ENCODE measurements at places on chromosomes 7 and 10.

DNA sequence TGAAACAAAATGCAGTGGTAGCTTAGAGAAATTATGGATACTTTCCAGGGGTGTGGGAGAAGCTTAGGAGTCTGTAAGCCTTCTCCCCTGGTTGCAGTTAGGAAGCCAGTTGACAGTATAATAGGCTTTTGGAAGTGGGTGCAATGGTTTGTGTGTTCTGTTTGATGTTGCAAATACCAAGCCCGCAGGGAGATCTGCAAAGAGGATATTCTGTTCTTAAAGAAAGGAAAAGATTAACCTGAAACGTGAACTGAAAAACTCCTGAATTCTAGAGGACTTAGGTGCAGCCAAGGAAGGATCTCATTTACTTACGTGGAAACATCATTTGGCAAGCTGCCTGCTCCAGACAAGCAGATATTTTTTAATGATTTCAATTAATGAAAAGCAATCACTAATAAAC is 496.6 kb downstream of the AUTS2 start:
- peak; percentile 36 for DNase-seq

- no peak for DNase-seq
Observed at GRCh38 chr10:82543631-82544030, 668.6 kb downstream of the NRG3 start.

- DNase-seq = no peak
Observed at GRCh38 chr7:87709258-87709657, 81.1 kb downstream of the RUNDC3B start.

GRCh38 chr7:155213385-155213784 is 84.3 kb upstream of the INSIG1 start:
- DNase-seq = no peak

DNA sequence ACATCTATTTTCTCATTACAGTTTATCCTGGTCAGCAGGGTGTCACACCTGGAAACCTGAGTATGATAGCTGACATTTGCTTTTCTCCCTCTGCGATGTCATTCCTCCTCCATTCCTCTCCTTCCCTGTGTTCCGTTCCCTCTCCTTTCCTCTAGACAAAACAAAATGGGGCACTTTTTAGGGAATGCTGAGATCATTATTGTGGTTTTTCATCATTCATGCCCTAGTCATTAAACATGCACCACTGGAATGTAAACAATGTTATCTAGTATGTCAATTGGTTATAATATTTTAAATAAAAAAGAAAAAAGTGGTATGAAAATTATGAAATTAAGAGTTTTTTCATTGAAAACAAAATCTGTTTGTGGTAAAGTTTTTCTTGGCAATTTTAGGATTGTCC is 132.6 kb downstream of the MAPK8 start:
- DNase-seq = no peak

- peak; percentile 71 for DNase-seq
Observed at GRCh38 chr10:98425511-98426352, 10.8 kb upstream of the PYROXD2 start.

- DNase-seq = no peak
Observed at GRCh38 chr10:98323221-98324164, 55.5 kb upstream of the LOXL4 start.

DNA sequence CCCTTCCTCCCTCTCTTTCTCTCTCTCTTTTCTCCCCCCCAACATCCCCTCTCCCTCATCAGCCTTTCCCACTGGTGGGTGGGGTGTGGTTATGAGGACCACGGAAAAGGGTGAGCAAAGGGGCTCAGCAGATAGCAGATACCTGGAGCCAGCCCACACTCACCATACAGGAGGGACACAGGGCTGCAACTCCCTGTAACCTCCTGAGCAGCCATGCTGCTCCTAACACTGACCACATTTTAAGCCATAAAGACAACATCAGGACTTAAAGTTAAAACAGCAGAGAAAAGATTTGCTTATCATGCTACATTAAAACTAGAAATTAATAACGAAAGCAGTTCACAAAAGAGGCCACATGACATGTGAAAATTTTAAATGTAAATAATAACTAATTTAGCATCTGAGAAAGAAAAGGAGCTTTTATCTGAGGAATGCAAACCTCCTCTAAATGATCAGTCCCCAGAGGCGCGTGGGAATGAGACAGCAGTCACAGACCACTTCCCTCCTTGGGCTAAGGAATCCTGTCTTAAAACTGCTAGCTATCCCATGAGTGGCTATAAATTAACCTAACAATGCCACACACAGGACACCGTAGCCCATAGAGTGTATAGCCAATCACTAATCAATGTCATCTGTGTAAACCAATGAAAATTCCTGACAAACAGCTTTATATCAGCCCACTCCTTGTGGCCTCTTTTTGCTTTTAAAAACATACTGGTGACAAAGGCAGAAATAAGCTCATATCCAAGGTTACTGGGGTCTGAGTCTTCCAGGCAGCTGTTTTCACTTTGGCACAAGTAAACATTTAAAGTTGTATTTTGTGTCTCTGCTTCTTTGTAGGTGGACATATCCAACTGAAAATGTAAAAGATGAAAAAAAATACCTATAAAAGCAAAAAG is 33.3 kb downstream of the PKD1L1 start:
- no peak for DNase-seq

- DNase-seq = no peak
Observed at GRCh38 chr10:119254335-119254734, 47.0 kb downstream of the GRK5 start.

DNA sequence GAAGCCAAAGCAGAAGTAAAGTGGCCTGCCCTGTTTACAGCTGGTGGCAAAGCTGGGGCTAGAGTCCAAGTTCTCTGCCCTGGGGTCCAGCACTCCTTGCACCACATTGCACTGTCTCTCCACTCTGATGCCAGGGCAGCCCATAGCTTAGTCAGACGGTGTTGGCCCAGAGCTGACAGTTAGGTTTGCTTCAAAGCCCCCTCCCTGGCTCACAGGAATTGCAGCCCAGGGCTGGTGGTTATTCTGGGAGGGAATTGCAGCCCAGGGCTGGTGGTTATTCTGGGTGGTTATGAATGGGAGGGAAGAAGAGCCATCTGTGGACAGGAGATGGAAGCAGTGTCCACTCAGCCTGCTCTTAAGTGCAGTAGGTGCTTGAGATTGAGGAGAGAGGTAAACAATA is 88.9 kb downstream of the SCRN1 start:
- DNase-seq = no peak

DNA sequence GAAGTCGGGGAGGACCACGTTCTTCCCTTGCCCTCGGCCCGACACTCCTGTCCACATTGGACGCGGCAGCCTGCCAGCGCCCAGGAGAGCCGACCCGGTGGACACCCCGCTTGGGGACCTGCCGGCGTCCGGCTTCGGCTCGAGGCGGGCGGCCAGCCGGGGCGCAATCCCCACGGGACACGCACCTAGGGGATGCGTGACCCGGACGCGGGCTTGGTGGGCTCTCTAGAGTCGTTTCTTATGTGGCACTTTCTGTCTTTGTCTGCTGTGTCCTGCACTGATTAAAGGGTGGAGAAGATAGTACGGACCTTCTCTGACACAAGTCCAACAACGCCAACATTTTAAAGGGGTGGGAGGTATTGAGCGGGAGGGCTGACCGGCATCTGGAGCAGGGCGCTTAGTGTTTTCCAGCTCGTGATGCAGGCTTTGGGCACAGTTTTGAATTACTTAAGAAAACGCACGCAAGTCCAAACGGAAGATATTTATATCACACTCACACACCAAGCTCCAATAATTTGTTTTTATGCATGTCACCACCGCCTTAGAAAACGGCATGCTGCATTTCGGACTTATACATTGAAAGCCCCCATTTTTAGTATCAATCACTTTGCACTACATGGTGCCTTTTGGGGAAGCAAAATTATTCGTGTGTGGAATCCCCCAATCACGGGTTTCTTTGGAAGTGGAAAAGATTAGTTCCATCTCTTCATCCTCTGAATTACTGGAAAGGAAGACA is 3.9 kb upstream of the SPAG6 start:
- DNase-seq = no peak

GRCh38 chr10:27241010-27241651 is 534 bp upstream of the ACBD5 start:
- peak; percentile 33 for DNase-seq

DNA sequence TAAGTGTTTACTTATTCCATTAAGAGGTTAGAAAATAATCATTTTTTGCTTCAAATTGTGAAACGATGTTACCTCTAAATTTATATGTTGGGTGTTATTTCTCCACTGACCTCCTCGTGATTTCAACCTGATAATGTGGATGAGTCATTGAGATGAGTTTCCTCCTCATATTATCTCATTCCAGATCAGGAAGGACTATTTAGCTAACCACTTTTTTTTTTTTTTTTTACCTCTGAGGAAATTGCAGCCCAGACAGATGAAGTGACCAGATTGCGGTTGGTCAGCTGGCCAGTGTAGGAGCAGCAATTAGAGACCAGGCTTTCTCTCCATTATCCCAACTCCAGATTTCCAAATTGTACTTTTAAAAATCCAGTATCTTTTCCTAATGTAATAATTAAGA is 248.7 kb downstream of the FZD1 start:
- DNase-seq = no peak

DNA sequence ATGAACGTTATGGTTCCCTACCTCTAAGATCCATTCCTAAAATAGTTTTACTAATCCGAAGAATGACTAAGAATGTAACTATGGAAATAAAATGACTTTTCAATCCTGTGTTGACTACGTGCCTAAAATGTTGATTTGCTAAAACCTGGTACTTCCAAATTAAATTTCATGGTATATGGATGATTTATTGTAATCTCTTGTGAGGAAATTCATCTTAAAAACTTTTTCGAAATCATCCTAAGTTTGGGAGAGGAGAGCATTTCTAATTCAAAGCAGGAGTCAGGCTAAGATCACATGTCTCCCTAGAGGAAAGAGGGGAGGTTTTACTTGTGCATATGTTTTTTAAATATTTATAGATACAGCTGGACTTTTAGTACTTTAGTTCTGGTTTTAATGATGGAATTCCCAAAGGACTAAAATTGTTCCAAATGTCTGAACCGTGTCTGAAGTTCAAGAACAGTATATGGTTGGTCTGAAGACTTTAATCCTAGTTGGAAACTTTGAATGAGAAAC is 483.9 kb downstream of the AUTS2 start:
- no peak for DNase-seq

DNA sequence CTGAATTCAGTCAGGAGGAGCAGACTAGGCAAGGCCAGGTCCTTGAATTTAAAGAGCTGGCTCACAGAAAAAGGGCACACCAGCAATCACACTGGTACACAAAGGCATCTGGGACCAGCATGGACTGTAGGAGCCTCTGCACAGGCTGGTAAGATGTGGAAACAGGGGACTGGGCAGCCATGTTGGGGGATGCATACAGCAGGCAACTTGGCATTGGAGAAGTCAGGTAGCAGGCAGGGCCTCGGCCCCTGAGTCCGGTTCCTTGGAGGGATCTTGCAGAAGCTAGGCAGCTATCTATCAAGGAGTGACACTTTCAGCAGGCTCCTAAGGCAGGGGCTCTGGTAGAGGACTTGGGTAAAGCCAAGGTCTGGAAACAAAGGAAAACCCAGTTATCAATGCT is 376.3 kb upstream of the BMPER start:
- no peak for DNase-seq

DNA sequence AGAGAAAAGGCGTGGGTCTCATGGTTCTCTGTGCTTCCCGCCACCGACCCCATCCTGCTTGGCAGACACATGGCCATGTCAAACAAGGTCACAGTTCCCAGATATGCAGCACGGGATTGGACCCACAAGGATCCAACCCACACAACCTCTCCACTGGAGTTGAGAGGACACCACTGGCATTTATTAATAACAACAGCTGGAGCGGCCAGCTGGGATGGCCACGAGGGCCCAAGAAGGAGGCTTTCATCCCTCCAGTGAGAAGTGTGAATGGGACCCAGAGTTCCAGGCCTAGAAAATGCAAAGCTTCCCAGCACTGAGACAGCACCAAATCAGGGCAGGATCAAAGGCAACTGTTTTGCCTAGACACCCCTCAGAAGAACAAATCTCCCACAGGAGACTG is 31.5 kb downstream of the FGFR2 start:
- no peak for DNase-seq

DNA sequence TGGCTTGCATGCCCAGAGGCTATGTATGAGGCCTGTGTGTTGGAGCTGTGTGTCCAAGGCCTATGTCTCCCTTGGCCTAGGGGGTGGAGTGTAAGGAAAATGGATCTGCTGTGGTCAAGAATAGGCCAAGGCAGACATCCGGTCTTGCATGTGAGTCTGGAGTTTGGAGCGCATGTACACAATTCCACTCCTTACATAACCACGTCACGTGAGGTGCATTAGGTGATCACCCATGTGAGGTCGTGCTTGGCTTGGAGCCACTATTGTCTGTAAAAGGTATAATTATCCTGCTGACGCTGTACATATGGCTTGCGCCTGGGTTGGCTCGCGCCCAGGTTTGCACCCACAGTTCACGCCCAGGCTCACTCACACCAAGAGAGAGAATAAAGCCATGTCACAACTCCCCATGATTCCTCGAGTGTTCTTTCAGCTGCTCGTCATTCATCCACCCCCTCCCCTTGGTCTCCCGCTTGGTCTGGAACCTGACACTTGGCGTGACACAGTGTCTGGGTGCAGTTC is 105.5 kb downstream of the BICC1 start:
- peak; percentile 74 for DNase-seq

- no peak for DNase-seq
Observed at GRCh38 chr10:69820817-69821216, 19.1 kb downstream of the COL13A1 start.

DNA sequence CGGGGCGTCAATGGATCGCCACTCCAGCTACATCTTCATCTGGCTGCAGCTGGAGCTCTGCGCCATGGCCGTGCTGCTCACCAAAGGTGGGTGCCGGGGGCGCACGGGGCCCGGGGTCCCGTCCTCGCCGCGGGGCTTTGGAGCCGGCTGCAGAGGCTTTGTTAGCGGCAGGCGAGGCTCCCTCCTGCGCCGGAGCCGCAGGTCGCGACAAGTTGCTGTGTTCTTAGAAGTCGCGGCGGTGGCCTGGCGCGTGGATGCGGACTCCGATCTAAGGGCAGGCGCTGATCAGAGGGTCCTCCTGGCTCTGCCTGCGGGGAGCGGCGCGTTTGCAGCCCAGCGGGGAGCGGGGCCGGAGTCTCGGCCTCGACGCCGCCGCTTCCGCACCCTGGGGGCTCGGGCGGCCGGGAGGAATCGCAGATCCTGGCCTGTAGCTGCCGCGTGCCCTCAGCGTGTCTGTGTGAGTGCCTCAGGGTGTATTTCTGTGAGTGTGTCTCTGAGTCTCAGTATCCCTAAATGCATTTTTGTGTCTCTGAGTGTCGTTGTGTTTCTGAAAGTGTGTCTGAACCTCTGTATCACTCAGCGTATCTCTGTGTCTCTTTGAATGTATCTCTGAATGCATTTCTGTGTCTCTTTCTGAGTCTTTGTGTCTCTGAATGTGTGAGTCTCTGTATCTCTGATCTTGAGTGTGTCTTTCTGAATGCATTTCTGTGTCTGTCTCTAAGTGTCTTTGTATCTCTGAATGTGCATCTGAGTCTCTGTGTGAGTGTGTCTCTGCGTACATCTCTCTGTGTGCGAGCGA is 766 bp downstream of the BAMBI start:
- peak; percentile 55 for DNase-seq

DNA sequence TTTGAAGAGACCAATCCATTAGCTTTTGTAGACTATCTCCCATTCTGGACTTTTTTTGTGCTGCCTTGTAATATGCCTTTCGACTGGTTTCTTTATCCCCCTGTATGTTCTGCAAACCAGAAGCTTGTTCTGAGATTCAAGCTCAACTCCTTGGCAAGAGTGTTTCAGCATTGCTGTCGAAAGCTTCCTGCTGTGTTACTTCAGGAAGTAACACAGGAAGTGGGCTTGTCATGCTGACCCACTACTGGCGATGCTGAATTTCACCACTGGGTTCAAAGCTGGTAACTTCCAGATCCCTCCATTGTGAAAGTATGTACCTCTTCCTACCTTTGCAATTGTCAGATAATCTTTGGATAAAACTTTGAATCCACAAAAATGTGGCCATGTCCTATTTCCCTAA is 57.9 kb upstream of the INSYN2A start:
- DNase-seq = no peak

Measured in D341Med (cell line).